ENCODE measurements at places on chromosomes 1 and 21.

DNA sequence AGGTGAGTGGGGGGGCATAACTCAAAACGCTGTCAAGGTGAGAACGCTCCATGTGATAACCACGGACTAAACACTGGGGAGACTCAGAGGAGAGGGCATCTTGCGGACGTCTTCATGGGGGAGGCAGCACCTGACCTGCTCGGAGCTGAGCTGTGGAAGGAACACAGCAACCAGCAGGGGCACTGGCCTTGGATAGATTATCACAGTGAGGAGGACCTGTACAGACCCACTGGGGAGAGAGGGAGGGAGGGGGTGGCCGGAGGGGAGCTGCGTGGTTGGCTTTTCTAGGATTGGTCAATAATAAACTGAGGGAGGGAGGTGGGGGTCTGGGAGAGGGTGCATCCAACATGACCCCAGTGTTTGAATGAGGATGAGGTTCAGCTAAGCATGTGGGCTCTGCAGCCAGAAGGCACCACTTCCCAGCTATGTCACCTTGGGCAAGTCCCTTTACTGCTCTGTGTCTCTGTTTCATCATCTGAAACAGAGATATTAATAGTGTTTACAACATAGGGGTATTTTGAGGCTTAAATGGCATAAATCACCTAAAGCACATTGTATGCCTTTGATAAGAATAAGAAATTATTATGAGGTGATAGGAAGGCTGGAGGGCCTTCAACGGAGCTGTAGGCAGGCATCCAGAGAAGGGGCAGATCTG, 123.3 kb downstream of the GRIK3 start:
- DNase-seq, result no peak

- no peak for DNase-seq
Observed at GRCh38 chr1:211474451-211474850, 17.5 kb downstream of the RD3 start.

- no peak for DNase-seq
Observed at GRCh38 chr21:40902299-40902698, 55.3 kb upstream of the DSCAM start.

GRCh38 chr1:33488624-33489023, 16.2 kb downstream of the ZSCAN20 start:
- DNase-seq, result no peak

DNA sequence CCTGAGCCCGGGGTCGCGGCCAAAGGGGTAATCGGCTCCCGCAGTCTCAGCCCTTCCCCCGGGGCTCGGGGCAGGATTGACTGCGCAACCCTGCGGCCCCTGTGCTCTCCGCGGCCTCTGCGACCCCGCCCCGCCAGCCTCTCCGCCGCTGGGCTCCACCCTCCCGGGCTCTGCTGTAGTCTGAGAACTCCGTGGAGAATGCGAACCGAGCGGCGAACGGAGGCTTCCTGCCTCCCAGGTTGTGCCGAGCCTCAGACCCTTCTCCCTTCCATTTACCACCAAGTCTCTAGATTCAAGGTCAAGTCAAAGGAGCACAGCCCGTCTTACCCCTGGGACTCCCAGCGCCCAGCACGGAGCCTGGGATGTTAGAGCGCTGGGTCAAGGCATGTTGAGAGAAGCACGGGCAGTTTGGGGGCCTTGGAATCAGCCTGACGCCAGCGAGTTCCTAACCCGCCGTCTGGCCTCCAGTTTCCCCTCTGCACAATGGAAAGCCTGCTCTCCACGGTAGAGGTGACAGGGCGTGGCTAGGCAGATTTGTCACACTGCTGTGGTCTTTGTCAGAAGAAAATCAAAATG, 3.0 kb downstream of the ATP2B4 start:
- no peak for DNase-seq

DNA sequence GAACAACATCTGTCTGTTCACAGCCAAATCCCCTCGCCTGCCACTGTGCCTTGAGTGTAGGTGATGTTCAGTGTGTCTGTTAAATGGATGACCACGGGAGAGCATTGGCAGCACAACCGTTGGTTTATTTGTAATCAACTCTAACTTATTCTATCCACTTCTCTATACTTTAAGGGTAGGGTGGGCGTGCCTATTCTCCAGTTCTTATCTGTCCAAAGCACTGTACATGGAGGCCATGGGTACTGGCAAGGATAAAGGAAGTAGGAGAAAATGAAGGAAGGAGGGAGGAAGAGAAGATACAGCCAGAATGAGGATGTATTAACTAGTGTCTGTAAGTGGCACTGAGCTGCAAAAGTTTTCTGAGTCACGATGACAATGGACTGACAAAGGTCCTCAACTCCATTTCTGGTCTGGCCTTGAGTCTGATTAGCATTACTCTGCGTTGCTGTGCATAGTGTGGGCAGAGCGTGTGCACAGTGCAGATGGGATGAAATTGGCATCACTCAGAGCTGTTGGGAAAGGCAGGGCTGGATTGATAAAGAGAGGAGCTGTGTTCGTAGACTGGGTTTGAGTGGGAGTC, 7.1 kb downstream of the RHOU start:
- no peak for DNase-seq

Data from GM12864 (cell line).